Activated naive CD4-positive, alpha-beta T cell treated with anti-CD3 and anti-CD28 coated beads, Interleukin-2, amount 50 U/mL, for 72 hours (primary cell): ENCODE measurements at places on chromosomes 13 and 19.
A peak's percentile ranks its signal among the peaks of the same experiment; 100 is the strongest.

GRCh38 chr19:35041548-35042055 lies at the start of gene HPN:
TSS of gene HPN (plus strand) at chr19:35041721. CDS start at chr19:35042507, 786 bp downstream.
- no peak for DNase-seq

DNA sequence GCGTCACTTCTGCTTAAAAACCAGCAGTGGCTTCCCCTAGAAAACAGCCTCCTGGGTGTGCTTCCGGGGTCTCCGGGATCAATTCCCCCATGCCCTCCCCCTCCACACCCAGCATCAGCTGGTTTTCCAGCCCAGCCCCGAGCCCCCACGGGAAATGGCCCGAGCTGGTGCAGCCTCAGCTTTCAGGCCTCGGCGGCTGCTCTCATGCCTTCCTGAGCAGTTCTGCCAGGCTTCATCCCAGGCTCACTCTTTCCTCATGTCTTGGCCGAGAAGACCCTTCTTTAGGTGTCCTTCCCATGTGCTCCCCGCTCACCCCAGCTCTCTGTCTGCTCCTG lies 103.1 kb upstream of the RNF113B start:
- DNase-seq = no peak

DNA sequence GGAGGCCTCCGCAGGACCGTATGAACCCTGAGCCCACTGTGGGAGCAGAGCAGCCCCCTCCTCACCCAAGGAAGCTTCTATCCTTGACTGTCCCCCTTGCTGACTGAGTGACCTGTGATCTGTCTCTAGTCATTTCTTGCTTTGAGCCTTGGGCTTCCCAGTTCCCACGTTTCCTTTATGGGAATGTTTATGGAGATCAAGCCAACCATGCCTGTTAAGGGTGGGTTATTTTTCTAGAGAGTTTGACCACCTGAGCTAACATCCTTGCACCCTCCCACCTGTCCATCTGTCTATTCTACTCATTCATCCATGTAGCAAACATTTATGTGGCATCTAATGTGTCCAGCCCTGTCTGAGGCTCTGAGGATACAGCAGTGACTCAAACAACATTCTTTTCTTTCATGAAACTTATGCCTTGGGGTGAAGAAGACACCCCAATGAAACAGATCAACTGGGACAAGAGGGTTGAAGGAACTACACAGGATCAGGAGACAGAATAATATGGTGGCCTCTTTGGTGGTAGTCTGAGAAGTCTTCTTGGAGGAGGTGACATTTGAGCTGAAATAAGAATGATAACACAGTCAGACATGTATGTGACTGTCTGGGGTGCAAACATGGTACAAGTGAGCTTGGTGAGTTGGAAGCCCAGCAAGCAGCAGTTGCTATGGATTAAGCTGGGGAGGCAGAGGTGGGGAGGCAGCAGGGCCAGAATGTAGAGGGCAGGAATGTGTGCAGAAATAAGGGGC lies 30.5 kb downstream of the CERS4 start:
- DNase-seq = no peak

- DNase-seq = no peak
Observed at GRCh38 chr13:99307247-99307646, at the start of gene GPR183. TSS of gene GPR183 (minus strand) at chr13:99307399. CDS start at chr13:99296145, 11,254 bp downstream.

- no peak for DNase-seq
Observed at GRCh38 chr19:51469162-51469561, 9.2 kb upstream of the CEACAM18 start.

DNA sequence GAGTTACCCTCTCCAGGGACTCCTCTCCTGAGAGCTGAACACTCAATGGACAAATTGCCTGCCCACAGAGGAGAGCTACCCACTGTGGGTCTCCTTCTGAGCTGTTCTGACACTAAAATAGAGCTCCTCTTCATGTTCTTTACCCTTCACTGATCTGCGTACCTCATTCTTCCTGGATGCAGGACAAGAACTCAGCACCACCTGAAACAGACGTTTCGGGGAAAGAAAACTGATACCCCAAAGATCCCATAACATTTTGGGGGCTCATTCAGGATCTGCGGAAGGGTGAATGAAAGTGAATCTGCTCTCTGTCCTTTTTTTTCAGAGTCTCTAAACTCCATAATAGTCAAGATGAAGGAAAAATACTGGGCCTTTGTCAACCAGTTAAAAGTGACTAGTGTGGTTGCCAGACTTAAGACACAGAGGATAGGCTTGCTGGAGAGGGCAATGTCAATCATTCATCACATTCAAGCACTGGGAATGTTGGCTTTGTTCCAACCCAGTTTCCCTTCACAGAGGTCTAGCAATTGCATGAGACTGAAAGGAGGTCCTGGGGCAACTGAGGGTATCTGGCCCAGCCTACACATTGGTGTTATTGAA lies 136.7 kb upstream of the SLITRK6 start:
- no peak for DNase-seq

DNA sequence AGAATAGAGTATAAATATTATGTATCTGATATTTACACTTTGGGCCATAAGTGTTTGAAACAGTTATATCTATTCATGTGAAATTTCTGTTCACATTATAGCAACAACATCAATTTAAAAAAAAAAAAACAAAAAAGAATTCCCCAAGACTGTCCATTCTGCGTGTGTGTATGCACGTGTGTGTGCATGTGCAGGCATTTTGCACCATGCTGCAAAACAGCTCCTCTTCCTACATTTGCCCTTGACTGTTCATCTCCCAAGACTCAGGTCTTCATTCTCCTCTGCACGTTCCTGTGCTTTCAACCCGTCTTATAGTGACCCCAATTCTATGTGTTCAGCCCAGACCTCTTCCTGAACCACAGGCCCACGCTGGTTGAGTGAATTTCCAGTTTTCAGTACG lies 149.4 kb downstream of the SHISA2 start:
- no peak for DNase-seq

- DNase-seq = no peak
Observed at GRCh38 chr19:46373491-46374359, 26.8 kb downstream of the PPP5C start.

- DNase-seq = peak; percentile 70
Observed at GRCh38 chr13:40187324-40187795, 479.1 kb downstream of the FOXO1 start.

- no peak for DNase-seq
Observed at GRCh38 chr19:35544110-35544802, 1.2 kb upstream of the TMEM147 start.

DNA sequence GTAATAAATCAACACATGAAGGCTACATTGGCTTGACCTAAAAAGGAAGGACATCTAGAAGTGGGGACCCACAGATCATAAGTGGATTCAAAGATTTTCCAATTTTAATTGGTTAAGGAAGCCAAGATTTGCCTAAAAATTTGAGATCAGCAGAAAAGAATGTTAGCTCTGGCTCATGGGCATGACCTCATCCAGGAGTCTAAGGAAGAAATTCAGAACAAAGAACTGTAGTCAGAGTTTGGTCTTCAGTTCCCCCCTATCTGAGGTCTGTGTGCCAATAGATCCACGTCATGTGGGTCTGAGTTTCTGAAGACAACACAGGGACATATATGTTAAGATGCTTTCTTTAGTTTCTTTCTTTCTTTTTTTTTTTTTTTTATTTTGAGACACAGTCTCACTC lies 648.8 kb upstream of the SPRY2 start:
- DNase-seq = no peak

DNA sequence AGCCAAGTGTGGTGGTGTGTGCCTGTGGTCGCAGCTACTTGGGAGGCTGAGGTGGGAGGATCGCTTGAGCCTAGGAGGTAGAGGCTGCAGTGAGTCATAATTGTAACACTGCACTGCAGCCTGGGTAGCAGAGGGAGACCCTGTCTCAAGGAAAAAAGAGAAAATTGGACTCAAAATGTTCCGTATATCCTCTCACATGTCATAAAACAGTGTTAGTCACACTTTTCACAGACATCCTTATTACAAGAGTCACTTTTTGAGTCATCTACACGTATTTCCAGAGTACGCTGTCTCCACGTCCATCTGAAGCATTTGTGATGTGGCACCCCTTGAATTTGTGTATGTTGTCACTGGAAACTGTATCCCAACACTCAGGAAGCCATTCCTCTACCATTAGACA lies 133.0 kb downstream of the SIPA1L3 start:
- DNase-seq = no peak

- DNase-seq = no peak
Observed at GRCh38 chr19:55353356-55353802, 1.1 kb downstream of the COX6B2 start.

DNA sequence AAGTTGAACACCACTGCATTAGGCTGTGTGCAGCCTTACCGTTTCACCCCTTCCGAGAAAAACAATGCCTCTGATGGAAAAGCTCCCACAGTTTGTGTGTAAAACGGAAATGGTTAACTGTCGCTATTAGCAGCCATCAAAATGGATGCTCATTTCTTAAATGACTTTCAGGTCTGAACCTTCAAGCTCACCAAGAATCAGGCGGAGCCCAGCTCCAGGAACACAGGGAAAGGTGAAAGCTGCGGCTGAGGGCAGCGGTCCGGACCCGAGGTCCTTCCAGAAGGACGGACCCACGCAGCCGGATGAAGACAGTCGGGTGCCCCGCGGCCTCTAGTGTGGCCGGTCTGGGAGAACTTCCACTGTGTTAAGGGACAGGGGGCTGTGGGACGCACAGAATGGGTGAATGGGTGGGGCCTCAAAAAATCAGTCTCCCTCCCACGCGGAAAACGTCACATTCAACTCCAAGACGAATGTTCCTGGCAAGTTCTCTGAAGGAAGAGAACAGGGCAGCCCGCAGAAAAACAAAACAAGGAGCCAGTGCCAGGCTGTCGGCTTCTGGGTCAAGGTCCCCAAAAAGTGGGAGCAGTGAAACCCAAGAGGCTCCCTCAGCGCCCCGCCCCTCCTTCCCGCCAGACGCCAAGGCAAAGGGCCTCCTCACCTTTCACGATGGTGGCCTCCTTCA lies 4.9 kb downstream of the IRS2 start:
- DNase-seq = no peak

- no peak for DNase-seq
Observed at GRCh38 chr13:29771247-29771646, 79.2 kb downstream of the UBL3 start.

GRCh38 chr19:56681702-56682101 lies 10.1 kb upstream of the ZNF835 start:
- no peak for DNase-seq

GRCh38 chr19:8657869-8658268 lies 27.4 kb downstream of the NFILZ start:
- no peak for DNase-seq

DNA sequence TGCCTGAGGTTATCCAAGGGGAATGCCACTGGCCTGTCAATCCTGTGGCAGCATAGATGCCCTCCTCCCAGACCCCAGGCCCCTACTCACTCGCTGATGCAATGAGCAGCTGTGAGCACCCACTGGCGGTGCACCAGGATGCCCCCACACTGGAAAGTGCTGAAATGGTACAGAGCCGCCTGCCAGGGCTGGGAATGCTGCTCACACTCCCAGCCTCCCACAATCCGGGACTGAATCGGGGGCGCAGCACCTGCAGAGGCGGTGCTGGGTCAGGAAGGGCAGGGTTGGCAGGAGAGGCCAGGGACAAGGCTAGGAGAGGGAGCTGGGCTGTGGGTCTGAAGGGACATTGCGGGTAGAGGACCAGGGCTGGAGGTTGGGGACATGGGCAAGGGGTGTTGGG lies 2.0 kb downstream of the KLK1 start:
- no peak for DNase-seq

DNA sequence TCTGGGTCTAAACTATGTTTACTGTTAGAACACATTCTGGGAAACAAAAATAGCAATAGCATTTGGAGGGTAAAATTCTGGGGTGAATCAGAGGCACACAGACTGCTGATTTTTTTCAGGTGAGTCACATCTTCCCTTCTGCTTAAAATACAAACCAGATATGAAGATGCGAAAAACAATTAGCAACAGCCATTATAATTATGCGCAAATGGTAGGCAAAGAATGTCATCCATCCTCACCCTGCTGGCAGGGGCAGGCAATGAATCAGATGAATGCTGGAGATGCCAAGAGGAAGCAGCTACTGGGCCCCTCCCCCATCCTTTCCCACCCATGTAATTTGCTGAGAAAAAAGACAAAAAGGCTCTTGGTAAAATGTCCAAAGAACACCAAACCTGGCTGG lies 282.9 kb downstream of the KLF5 start:
- no peak for DNase-seq

- DNase-seq = no peak
Observed at GRCh38 chr19:38831142-38831605, 420 bp downstream of the ECH1 start.

DNA sequence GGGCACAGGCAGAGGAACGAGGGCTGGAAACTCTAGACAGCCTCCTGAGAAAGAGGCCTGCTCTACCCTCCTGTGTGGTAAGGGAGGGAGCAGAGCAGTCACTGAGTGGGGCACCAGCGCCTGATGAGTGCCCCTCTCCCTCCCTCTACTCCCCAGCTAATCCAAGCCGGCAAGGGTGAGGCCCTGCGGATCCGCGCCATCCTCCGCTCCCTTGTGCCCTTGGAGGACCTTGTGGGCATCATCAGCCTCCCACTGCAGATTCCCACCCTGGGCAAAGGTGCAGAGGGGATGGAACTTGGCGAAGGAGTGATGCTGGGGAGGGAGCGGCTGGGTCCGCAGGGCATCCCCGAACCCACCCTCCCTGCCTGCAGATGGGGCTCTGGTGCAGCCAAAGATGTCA lies 67.0 kb downstream of the RYR1 start:
- DNase-seq = no peak

GRCh38 chr19:12676384-12676792 lies 5.3 kb downstream of the DHPS start:
- DNase-seq = peak; percentile 93

GRCh38 chr19:45607071-45608029 lies 5.3 kb upstream of the GPR4 start:
- peak; percentile 42 for DNase-seq

- DNase-seq = no peak
Observed at GRCh38 chr19:36876993-36877938, 26.6 kb downstream of the ZNF345 start.

DNA sequence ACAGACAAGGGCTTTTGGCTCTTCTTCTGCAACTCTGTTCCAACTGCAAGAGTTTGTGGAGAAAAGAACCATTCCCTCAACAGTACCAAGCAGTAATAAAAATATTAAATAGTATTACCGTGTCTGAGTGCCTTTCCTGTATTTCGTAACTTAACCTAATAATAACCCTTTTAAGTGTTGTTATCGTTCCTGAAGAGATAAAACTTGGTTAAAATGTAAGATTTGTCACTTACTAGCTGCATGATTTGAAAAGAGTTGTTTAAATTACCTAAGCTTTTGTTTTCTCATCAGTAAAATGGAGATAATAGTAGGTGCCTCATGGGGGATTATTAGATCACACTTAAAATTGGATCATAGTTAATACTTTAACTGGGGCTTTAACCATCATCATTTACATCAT lies 447.2 kb downstream of the GPC5 start:
- DNase-seq = no peak

GRCh38 chr19:46198756-46199155 lies 30.8 kb upstream of the IGFL1 start:
- no peak for DNase-seq

- no peak for DNase-seq
Observed at GRCh38 chr13:110413016-110413675, 106.1 kb downstream of the COL4A2 start.

DNA sequence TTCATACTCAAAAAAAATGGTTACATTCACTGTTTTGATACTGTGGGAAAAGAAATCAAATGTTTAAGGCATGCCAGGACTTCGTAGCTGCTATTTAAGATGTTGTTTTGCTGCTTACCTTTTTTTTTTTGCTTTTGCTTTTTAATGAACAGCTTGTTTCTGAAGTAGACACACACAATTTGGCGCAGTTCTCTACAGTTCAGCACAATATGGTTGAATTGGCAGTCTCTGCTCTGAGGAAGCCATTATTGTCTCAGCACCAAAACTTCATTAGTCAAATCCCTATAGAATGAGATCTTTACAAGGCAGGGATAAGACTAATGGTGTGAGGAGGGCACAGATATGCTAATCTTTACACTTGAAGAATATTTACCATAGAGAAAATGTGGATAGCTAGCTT lies 197.6 kb downstream of the SLITRK5 start:
- no peak for DNase-seq
